LoVo (cell line): ENCODE measurements at places on chromosomes 7 and 10.

- no peak for DNase-seq
Observed at GRCh38 chr10:31578951-31579350, 259.9 kb downstream of the ZEB1 start.

DNA sequence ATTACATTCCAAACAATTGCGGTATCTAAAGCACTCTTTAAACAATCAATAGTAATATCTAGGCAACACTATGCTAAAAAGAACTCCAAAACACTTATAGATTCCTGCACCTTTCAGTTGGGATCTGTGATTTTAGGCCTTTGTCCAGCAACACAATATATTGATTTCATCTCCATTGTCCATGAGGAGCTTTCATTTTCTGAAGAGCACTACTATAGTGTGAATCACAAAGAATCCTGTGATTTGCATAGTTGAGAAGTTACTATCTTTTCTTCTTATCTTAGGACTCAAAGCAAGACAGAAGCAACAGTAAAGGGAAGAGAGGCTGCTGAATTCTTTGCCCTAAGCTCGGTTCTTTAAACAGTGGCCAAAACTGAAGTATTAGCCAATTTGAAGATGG is 846.8 kb downstream of the IPMK start:
- DNase-seq = no peak

- no peak for DNase-seq
Observed at GRCh38 chr7:154744861-154745258, 258.1 kb downstream of the PAXIP1 start.

DNA sequence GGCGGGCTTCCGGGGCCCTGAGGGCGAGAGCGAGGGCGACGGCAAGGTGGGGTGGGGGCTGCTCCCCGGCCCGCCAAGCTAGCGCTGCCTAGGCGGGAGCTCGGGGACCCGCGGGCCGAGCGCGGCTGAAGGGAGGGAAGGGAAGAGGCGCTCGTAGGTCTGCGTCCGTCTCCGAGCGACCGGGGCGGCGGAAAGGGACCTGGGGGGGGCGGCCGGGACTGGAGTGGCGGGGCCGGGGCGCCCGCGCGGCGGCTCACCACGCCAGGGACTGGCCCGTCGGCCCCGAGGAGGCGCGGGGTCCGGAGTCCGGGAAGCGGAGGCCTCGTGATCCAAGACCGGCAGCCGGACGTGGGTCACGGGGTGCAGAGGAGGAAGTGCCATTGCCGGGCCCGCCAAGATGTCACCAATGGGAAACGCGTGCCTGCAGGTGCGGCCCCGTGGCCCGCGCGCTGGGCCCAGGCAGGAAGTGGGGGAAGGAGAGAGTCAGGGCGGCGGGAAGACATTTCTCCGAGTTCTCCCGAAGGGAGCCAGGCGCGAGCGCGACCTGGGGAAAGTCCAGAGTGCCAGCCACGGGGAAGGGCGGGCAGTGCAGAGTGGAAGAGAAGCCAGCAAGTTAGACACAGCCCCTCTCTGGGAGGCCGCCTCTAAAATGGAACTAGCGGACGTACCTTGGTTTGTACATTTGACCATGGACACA is 11.9 kb downstream of the HNRNPF start:
- DNase-seq = peak; percentile 89

GRCh38 chr7:46444256-46444655 is 523.2 kb upstream of the IGFBP3 start:
- peak; percentile 65 for DNase-seq
